ENCODE measurements at places on chromosomes 7 and 10.
A peak's percentile ranks its signal among the peaks of the same experiment; 100 is the strongest.

- no peak for DNase-seq
Observed at GRCh38 chr10:109940553-109940952, 17.2 kb upstream of the XPNPEP1 start.

- no peak for DNase-seq
Observed at GRCh38 chr7:26477381-26477990, 185.8 kb downstream of the SNX10 start.

GRCh38 chr10:121732172-121732571 is 133.9 kb upstream of the FGFR2 start:
- DNase-seq = no peak

- no peak for DNase-seq
Observed at GRCh38 chr10:42640610-42641229, 2.4 kb upstream of the ZNF33B start.

DNA sequence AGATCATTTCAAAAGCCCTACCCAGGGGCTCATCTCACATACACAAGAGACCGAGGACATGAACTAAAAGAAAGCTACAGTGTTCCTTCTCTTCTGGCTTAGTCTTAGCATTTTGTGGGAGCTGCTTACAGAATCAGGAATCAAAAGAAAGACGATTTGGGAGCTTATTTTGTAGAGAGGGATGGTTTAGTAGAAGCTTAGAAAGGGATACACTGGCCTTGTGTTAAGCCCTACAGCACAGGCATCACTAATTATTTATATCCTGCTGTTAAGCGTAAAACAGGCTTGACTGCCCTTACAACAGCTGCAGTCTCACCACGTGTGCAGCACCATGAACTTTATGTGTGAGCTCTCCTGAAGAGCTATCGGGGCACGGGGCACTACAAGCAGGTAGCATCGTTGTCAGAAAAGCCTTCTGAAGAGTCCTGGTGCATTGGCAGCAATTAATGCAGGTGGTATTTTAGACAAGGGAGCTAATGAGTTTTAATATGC is 798.3 kb downstream of the NXPH1 start:
- DNase-seq = no peak

- no peak for DNase-seq
Observed at GRCh38 chr10:91313796-91314485, 93.5 kb downstream of the PCGF5 start.

- DNase-seq = no peak
Observed at GRCh38 chr7:96277921-96278320, 44.0 kb downstream of the SLC25A13 start.

DNA sequence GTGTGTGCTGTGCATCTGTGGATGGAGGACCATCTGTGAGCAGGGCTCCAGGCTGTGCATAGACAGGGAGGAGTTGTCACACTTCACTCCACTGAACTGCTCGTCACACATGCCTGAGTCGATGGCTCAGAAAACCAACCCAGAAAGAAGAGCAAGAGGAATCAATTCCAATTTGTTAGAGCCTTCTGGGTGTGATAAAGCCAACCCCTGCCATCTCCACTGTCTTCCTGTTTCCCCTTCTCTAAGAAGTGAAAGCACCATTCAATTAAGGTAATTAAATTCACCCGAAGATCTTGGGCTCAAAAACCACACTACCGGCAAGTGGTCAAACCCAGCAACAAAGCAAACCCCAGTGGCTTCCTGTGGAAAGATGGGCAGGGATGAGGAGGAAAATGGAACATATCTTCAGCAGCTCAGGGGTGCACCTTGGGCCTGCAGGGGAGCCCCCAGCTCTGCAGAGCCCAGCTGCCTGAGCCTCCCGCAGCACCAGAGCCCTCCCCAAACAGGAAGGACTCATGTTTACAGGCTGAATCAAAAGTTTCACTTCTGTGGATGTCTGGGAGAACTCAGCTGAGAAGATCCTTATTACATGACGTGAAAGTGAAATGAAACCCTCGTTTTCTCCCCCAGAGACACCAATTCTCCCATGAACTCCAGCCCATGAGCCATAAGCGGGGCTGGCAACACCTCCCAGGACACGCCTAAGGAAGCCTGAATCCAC is 10.9 kb downstream of the C10orf71 start:
- no peak for DNase-seq

GRCh38 chr7:48901966-48902365 is 22.4 kb upstream of the CDC14C start:
- no peak for DNase-seq

DNA sequence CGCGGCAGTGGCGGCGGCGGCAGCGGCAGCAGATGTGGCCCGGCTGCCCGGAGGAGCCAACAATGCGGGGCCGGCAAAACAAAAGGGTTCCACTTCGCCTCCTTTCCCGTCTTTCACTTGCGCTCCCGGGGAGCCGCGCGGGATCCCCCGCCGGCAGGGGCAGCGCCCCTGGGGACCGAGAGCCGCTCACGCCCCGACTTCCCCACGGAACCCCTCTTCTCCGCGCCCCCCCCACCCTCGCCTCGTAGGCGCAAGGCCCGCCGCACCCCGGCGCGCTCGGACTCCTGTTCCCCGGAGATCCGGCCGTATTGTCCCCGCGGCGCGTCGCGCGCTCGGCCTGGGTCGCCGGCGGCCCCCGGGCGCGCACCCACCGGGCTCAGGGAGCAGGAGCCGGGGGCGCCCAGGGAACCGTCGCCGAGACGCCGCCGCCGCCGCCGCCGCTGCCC is 854 bp downstream of the CTBP2 start:
- no peak for DNase-seq

DNA sequence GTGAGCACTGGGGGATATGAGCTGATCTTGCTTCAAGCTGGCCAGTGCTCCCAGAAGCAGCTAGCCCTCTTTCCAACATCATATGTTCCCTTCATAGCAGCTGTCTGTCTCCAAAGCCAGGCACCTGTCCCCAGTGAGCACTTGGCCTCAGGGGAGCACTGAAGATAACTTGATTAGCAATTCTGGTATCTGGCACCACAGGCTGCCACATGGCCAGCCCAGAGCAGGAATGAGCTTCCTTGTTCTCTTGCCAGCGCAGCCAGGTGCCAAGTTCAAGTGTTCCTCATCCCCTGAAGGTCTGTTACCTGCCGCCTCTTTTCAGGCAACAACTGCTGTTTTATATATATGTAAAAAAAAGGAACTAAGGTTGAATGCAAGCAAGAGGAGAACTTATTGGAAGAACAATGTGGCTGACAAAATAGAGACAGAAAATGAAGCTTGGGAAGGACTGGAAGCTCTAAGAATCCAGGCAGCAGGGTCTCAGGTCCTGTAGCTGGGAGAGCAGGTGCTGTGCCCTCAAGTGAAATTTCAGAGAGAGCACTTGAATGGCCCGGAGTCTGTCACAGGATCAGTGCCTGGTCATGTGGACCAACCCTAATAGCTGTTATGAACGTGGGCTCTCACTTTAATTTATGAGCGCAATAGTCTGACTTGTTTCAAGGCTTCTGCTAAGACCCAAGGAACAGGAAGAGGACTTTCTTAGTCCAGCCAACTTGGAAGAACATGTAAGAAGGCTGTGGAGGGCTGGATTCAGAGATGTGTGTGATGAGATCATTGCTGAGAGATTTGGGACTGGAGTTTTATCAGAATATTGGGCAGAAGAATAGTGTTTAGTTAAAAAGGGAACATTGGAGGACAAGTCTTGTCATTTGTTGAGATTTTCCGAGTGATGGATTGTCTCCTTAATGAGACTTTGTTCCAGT is 267.2 kb downstream of the GLRX3 start:
- no peak for DNase-seq

DNA sequence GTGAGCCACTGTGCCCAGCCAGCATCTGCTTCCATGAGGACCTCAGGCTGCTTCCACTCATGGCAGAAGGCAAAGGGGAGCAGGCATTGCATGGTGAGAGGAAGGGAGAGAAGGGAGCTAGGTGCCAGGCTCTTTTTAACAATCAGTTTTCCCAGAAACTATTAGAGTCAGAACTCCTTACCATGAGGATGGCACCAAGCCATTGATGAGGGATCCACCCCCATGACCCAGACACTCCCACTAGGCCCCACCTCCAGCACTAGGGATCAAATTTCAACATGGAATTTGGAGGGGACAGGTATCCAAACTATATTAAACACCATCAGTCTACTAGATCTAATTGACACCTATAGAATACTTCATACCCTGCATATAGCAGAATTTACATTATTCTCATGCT is 14.2 kb upstream of the MCM10 start:
- no peak for DNase-seq

DNA sequence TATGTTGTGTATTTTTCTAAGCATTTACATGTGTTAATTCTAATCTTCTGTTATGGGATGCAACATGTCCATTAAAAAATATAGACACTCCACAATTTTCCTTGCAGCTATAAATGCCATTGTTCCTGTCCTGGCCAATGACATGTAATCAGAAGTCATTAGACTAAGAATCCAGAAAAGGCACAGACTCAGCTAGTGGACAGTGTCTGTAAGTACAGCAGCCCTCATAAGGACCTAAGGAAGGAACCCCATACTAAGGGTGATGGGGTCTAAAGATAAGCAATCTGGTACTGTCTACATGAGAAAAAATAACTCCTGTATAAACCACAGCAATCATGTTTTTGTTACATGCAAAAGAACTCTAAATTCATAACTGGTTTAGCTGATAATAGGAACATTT is 115.9 kb downstream of the GPR85 start:
- no peak for DNase-seq

GRCh38 chr7:93736668-93737369 is 153.7 kb downstream of the TFPI2 start:
- no peak for DNase-seq

DNA sequence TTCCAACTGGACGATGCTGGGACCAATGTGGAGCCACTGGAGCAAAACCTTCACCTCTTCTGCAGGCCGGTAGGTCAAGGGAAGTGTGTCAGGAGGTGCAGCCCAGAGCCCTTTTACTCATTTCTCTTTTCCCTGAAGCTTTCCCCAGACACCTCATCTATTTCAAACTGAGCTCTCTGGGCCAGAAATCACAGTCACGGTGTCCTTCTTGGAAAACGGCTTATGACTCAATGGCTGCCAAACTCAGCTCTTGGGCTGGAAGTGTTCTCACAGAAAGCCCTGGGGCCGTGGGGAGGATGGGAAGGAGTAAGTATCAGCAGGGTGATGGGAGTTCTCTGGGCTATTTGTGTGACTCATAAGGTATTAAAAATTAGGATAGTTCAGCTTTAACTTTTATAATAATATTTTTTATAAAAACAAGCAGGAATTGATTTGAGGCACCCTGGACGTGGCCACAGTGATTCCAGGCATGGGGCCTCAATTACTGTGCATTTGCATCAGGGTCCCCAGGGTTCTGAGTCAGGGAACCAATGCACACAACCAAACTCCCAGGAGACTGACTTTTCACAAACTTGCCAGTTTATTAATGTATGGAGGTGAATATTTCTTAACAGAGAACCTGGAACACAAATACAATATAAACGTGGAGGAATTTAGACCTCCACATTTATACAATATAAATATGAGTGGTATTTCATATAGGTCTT is 187.4 kb upstream of the TMEM72 start:
- DNase-seq = peak; percentile 23

DNA sequence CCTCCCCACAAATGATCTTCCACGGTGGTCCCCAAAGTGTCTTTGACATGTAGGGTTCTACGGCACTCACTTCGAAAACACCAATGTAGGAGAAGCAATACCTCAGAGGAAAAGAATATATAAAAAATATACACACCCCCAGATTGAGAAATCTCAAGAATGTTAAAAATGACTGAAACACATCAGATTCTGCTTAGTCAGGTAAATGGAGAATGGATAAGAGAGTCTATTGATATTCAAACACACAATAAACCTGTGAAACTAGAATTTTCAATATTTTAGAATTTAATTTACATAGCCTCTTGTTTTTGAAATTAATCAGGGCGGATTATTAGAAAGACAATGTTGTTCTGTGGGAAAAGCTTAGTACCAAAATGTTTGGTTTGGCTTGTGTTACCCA is 712.4 kb downstream of the GATA3 start:
- no peak for DNase-seq

- no peak for DNase-seq
Observed at GRCh38 chr10:71092812-71093401, 119.5 kb upstream of the UNC5B start.

DNA sequence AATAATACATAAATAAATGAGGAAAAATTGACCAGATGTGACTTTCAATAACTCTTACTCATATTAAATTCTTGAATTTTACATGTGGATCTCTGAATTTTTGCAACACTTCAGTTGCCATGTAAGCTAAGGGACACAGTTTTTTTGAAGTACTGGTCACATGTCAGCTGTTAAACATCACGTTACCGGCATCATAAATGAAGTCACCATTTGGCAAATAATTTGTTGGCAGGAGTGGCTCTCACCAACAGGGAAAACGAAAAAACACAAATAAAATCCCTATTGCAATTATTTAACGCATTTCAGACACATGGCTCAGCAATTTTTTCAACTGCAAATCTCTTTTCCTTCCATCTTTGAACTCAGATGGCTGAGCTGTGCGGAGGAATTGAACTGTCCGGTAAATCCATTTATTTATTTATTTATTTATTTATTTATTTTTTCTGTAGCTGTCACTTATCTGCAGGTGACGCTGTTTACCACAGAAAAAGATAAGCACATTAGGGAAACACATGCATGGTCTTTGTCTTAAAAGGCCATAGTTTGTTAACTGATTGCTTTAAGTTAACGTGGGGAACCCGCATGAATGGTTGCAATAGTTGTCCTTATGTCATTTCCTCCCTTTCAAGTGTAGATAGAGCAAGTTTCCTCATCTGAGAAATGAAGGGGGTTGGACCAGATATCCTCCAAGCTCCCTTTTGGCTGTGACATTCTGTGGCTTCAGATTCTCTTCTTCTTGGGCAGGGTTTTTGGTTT is 64.7 kb upstream of the JAZF1 start:
- DNase-seq = no peak

DNA sequence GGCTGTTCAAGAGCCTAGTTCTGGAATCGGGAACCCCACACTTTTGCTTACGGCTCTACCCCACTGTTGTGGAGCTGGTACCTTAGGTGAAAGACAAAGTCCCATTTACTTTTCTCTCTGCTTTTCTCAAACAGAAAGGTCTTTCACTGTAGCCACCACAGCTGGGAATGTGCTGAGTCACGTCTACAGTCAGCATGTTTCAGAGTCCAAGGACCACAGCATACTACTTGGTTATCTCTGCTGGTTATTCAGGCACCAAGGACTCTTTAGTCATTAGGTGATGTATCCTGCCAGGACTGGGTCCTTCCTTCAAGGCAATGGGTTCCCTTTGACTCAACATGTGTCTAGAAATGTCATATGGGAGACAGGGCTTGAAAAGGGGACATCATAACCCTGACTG is 266.8 kb upstream of the STEAP1 start:
- DNase-seq = no peak

GRCh38 chr7:155058896-155059295 is 11.2 kb upstream of the HTR5A start:
- DNase-seq = no peak

Data from HTR-8/SVneo (cell line).